Activated naive CD8-positive, alpha-beta T cell treated with anti-CD3 and anti-CD28 coated beads, Interleukin-2, amount 50 U/mL, for 24 hours (primary cell): ENCODE measurements at places on chromosomes 4 and X.

- DNase-seq = no peak
These were observed 118.4 kb upstream of the LNX1 start for GRCh38 chr4:53709693-53710092.

GRCh38 chr4:55012363-55013230 lies 112.8 kb downstream of the KDR start:
- no peak for DNase-seq

DNA sequence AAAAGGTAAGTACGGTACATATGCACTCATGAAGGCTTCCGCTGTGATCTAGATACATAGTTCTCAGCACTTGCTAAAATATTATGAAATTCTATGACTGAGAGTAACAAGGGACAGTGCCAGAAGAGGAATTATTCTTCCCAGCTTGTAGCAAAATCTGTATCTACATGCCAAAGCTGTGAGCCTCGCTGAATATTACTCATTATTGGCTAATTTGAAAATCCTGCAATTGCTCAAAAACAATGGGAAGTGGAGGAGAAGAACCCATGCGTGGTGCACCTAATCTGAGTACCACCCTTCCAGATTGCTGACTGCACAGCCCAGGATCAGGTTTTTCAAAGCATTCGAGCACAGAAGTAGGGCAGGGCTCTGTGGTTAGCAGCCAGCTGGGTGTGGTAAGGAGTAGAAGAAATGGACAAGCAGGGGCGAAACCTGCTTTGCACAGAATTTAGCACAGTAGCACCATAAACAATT lies 17.4 kb upstream of the PDCL2 start:
- DNase-seq = no peak

- peak; percentile 48 for DNase-seq
These were observed 677 bp upstream of the CYP4V2 start for GRCh38 chr4:186190581-186191199.

DNA sequence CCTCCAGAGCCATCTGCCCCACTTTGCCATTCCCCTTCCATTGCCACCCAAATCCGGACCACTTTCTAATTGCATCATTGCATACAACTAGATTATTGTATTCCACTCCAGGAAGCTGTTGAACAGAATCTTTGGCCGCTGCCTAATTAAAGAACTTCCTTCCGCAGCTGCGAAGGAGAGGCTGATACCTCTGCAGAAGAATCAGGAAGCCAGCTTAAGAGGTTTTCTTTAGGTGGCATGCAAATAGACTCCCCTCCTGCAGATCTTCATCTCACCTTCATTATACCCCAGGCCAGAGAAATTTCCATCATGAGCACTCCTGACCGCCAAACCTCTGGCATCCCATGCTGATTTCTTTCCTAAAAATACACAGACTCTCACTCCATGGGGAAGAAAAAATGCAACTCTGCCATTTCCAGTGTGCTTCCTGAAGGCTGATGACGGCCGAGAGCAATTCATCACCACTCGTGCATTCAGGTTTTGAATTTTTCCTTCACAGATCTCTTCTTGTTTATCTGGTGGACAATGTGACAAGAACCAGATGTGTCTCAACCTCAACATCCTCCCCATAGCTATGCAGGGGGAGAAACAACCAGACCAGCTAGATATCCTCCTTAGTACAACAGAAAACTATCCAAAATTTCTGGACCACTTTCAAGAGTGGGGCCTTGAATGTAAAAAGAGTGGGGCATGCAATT lies 31.2 kb downstream of the LGI2 start:
- DNase-seq = no peak

- DNase-seq = no peak
These were observed 566.2 kb downstream of the MID1IP1 start for GRCh38 chrX:39367416-39367815.

DNA sequence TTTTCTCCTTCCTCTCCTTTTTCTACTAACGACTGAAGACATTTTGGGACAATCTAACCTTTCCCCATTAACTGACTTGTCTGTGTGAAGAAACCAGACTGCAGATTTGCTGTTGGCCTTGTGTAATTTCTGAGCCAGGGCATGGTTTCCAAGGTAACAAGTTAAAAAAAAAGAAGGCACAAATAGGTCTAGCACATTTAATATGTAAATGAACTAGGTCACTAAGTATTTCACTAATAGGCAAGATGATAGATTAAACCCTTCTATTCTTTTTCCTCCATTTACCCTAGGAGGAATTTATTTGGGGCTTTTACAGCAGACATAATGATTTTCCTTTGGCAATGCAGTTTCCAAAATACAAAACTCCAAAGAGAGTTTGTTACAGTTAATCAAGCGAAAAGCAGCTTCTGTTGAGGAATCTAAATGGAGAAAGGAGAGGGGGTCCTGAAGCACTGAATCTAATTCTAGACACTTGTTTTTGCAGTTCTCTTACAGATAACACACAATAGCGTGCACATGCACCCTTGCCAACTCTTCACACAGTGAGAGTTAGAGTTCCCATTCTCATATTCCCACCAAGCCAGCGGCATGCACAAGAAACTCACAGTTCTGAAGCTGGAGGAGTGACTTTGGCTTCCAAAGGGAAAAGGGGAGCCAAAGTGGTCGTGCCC lies 72.0 kb downstream of the TSPAN5 start:
- DNase-seq = no peak

- DNase-seq = no peak
These were observed 492.1 kb downstream of the PCDH10 start for GRCh38 chr4:133641191-133641590.

- DNase-seq = no peak
These were observed 115.0 kb downstream of the AGTR2 start for GRCh38 chrX:116285501-116285900.

DNA sequence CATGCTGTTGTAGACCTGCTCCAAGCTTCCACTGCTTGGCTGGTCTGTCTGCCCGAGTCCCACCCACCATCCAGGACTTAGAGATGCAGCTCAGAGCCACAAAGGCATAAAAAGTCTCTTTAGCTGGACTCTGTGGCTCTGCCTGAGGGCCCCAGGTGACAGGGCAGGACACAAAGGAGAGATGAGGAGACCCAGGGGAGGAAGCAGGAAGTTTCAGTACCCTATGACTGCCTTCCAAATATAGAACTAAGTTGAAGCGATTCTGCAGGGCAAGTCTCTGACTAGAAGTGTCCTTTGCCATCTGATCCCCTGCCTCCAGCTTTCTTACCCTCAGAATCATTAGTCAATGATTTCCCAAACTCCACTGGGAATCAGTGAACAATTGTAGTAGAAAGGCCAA lies 11.2 kb upstream of the CXCR3 start:
- DNase-seq = no peak

DNA sequence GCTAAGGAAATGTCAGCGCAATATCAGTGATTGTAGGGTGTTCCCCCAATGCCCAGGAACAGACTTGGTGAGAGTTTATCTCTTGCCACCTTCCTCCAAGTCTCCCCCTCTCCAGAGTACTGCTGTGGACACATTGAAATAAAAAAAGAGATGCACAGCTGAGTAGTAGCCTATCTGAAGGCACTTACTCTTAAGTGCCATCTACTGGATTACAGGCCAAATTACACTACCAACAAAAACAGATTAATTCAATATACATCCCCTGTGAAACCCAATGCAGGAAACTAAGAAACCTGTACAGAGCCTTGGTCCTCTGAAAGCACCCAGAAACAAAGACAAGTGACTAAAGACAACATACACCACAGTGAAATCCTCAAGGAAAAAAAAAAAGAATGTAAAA lies 460.3 kb downstream of the ZIC3 start:
- DNase-seq = no peak

DNA sequence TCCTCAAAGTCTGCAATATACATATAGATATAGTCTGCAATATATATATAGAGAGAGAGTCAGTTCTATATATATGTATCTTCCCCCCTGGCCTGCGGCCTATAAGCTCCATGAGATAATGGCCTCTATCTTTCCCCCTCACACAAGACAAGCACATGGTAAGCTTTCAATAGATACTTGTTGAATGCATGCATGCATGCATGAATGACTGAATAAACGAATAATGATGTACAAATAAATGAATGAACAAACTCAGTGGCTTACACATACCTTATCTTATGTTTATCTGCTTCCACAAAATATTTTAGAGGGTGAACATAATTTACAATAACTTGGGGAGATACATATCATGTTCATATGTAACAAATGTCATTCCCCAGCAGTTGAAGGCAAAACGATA lies 6.3 kb upstream of the GPM6A start:
- no peak for DNase-seq

DNA sequence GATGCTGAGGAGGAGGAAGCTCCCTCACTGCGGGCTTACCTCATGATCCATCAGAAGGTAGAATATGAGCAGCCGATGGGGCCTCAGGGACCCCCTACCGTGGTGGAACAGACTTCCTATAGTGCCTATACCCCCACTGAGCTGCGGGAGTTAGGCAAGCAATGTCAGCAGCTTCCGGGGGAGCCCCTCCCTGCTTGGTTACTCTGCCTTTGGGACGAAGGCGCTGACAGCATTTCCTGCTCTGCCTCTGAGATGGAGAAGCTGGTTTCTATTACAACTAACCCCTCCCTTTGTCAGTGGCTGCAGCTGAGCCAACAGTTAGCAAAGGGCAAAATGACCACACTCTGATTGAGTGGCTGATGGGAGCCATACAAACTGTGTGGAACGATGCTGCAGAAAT lies 430.7 kb downstream of the IDS start:
- peak; percentile 6 for DNase-seq

DNA sequence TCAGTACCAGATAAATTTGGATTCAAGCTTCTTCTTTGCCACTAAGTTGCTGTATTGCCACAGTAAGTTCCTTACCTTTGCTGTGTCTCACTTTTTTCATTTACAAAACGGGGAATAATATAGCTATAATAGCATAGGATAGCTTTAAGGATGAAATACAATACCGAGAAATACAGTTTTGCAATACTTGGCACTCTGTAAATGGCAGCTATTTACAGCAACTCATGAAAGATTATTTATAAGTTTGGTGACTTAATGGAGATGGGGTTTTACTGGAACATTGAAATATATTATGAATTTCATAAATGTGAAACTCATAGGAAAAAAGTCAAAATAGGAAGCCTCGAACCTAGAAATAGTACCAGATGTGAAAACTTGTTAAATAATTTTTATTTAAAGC lies 27.6 kb downstream of the ANXA10 start:
- no peak for DNase-seq

GRCh38 chr4:159003420-159004253 lies 99.2 kb upstream of the RAPGEF2 start:
- DNase-seq = no peak

DNA sequence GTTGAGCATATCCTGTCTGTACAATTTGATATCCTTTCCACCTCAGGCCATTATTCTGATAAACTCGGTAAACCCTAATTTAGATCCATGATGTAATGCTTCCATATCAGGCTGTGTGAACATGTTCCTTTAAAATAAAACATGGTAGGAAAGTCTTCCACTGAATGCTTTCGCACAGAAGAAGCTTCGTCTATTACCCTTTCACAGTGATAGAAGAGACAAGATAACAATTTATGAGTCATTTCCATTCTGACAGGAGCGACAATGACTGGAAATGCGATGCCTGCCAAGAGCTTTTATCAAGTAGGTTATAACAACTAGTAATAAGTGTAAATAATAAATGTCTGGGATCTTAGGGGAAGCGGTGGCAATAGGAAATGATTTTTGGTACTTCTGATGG lies 98.8 kb downstream of the TTC29 start:
- DNase-seq = no peak

DNA sequence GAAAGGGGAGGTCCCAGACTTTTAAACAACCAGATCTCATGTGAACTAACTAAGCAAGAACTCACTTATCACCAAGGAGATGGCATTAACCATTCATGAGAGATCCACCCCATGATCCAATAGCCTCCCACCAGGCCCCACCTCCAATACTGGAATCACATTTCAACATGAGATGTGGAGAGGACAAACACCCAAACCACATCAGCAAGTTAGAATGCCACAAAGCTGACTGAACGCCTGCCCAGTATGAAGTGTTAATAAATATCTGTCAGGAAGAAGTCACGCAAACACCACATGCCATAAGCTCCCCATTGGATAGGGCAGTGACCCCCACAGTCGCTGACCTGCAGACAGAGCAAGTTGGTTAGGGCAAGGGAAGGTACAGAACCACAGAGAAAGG lies 14.3 kb downstream of the SLC10A6 start:
- DNase-seq = no peak

GRCh38 chr4:125344198-125344597 lies 29.4 kb downstream of the FAT4 start:
- DNase-seq = no peak

DNA sequence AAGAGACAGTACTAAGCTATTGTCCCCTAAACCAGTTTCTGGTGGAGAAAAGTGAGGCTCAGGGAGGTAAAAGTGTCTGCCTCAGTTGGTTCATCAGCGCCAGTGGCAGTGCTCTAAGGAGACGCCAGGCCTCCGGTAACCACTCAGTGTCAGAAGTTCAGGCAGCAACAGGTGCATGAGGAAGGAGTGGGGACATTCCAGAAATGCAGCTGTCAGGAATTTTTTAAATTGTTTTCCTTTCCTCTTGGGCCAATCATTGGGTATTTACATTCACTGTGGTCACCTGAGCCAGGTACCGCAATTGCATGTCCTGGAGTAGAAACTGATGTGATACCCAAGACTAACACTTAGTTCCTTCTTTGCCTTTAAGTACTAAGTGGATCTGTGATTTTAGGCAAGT lies 40.2 kb upstream of the HS3ST1 start:
- DNase-seq = no peak

DNA sequence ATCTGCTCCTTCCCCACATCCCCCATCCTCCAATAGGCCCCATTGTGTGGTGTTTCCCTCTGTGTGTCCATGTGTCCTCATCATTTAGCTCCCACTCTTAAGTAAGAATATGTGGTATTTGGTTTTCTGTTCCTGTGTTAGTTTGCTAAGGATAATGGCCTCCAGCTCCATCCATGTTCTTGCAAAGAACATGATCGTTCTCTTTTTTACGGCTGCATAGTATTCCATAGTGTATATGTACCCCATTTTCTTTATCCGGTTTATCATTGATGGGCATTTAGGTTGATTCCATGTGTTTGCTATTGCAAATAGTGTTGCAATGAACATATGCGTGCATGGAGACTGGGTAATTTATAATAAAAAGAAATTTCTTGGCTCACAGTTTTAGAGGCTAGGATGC lies 31.5 kb downstream of the GRK4 start:
- no peak for DNase-seq

DNA sequence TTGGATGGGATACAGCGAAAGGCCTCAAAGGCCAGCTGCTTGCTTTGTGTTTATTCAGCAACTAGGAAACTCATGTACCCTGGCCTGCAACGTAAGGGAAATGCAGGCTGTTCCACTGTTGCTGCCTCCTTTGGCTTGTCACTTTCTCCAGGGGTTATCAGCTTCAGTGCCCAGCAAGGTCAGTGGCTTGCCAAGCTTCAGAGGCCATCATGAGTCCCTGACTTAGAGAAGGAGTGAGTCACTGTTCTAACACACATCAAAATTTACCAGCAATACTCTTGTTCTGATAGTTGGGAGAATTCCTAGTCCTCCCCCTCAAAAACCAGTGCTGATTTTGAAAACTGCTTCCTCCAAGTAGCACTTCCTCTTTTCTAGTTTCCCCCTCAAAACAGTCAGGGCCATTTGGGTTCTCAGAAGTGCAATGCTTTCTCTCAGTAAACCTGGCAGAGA lies 250.8 kb downstream of the ARHGAP24 start:
- DNase-seq = no peak
